ENCODE measurements at places on chromosomes 7 and 10.

- DNase-seq = no peak
Measured at GRCh38 chr10:5036511-5036910, 32.9 kb upstream of the AKR1C2 start.

DNA sequence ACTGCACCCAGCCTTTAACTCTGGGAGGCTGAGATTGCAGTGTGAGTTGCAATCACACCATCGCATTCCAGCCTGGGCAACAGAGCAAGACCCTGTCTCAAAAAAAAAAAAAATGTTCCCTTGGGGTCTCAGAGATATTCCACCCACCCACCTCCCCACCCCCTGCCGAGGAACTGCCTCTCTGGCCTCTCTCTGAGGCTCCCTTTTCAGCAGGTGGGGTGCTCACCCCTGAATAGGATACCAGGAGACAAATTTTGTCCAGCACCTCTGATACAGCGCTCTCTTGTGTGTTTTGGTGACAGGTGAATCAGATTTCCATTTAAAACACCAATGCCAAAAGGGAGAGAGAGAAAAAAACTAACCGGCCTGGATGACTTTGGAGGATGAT, 92.6 kb upstream of the KIF5B start:
- DNase-seq = no peak

DNA sequence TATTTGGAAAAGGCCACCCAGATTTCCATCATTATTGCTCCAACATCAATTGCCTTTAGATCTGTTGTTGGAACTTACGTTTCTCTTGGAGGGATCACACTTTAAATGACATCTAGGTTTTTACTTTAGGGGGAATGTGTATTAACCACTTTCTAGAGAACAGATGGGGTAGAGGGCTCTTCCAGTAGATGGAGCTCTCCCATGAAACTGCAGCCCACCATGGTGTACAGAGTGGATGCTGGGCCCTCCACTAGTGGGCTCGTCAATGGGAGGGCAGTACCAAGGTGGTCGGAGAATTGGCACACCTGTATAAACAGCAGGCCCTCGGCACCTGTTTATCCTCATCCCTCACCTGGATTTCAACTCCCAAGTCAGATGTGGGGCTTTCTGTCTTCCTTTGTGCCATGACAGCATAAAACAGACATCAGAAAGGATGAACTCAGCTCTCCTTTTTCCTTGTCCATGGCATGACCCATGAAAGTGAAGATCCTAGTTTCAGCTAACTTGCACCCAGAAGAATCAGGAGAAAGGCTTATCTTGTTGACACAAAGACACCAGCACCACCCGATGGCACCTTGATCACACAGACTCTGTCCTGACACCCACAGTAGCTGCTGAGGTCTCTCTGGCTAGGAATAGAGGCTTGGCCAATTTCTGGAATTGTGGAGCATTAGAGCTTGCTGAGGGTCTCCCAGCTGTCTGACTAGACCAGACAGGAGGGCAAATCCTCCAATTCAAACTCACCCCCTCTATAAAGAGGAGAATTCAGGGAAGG, 150.5 kb downstream of the CYP26A1 start:
- no peak for DNase-seq

DNA sequence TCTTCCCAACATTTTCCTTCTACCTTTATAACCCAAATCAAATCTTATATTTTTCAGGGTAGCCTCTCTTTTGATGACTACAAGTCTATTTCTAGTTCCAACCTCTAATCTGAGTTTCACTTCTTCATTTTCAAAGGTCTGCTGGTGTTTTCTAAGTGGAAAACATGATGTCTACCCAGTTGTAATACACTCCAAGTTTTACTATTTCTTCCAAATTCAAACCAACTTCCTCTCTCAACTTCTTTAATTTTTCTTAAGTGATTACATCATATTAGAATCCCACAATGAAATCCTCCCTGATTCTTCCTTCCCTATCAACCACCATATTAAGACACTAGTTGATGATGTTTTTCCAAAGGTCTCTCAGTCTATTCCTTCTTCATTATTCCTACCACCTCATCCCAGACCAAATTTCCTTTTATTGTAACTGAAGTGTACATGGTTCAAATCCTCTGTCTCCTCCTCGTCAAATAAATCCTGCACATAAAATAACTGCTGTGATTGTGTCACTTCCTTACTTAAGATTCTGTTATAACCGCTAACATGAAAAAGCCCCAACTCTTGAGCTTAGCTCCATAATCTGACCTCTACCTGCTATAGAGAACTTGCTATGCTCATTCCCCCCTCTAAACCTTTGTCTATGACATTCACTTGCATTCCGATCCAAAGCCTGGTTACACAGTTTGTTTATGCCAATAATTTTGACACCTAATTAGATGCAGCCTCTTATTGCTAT, 12.7 kb downstream of the TAS2R38 start:
- no peak for DNase-seq

- DNase-seq = peak; percentile 39
Measured at GRCh38 chr10:71213127-71213621, 804 bp downstream of the UNC5B start.

GRCh38 chr10:128286762-128287500, 160.7 kb upstream of the MKI67 start:
- DNase-seq = no peak

- no peak for DNase-seq
Measured at GRCh38 chr7:94301024-94301586, 93.6 kb upstream of the COL1A2 start.

GRCh38 chr7:88172842-88173241, 47.0 kb downstream of the SRI start:
- DNase-seq = no peak

- DNase-seq = no peak
Measured at GRCh38 chr7:141700296-141700847, 1.6 kb downstream of the DENND11 start.

DNA sequence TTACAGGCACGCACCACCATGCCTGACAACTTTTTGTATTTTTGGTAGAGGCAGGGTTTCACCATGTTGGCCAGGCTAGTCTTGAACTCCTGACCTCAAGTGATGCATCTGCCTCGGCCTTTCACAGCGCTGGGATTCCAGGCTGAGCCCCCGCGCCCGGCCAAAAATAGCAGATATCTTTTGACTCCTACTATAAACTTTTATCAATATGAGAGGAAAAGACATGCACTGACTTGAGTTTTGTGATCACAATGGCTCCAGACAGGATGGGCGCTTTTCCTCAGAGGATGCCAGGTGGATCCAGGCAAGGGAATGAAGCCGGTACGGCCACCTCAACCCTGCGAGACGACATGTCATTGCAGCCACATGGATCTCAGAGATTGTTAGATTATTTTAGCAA, 123.9 kb downstream of the DNAJB6 start:
- DNase-seq = no peak

DNA sequence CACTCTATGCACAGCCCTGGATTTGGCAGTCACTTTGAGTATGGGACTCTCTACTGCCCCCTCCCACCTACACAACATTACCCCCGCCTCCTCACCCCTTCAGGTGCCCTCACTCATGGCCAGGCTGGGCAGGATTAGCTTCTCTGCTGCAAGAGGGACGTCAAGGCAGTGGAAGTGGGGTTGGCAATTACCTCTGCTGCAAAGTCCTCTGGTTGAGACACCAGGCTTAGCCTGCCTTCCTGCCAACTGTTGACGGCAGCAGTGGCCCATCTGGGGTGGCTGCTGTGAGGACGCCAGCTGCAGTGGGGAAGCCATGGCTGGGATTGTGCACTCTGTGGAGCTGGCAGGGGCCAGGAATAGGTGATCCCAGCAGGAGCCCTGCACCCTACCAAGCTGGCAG, 26.7 kb downstream of the SVIL start:
- no peak for DNase-seq

- no peak for DNase-seq
Measured at GRCh38 chr10:95840121-95840520, 67.7 kb upstream of the CC2D2B start.

DNA sequence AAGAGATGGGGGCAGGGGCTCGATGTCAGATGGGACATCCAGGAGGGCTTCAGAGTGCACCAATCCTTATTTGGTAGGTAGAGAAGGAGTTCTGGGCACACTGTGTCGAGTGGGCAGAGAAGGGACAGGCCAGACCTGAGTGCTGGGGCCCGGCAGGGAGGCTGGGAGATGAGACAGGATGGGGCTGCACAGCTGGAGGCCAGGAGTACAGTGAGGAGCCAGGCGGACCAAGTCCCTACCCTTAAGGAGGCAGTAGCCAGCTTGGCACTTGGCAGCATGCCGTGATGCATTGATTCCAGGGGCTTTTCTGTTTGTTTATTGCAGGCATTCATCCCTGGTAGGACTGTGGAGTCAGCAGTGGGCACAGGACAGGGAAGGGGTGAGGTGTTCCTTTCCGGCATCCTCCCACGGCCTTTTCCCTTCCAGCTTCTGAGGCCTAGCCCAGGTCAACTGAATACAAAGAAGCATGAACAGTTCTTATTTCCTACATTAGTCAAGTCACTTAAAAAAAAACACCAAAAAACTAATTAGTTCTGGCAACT, 168.8 kb upstream of the CDCA7L start:
- DNase-seq = no peak

GRCh38 chr10:129136074-129136473, 331.0 kb upstream of the MGMT start:
- no peak for DNase-seq

- DNase-seq = no peak
Measured at GRCh38 chr7:132402096-132402495, 174.2 kb downstream of the PLXNA4 start.

DNA sequence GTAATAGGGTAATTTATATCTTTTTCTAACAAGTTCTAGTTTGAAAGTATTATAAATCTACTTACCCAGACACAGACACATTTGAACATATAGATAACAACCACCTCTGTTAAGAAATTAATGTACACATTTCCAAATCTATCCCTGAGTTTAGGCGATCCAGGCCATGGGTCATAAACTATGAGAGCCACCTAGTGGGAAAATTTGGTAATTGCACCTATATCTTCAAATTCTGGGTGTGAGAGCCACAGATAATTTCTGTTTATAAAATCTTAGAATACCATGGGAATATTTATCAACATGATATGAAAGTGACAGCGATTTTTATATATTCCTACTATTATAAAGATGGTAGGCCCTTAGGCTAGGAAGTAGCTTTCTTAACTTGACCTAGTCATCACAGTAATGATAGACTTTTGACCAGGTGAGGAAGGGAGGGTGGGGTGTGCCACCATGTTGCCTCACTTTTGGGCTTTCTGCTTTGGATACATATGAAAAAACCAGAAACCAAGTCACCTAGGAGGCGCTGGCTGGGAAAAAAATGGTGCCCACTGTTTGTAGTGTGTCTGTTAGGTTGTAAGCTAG, 8.0 kb upstream of the EPHA1 start:
- peak; percentile 16 for DNase-seq

DNA sequence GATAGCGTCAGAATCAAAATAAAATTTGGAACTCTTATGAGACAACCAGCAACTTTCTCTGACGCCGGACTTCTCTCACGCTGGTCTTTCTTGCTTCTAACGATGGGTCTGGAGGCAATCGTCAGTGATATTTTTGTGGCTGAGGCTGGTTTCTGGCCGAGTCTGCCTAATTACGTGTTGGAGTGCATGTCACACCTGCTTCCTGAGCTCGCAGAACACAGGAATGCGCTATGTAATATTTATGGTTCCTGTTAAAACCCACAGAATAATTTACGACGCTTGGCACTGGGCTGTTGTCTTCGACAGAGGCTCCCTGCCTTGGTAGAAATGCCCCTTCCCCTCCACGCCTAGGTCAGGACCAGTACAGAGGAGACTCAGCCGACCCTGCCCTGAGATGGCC, 64.9 kb downstream of the NPTX2 start:
- no peak for DNase-seq

- DNase-seq = no peak
Measured at GRCh38 chr7:137743021-137743420, 103.8 kb downstream of the DGKI start.

GRCh38 chr10:59433720-59434428, 71.5 kb upstream of the FAM13C start:
- DNase-seq = no peak

DNA sequence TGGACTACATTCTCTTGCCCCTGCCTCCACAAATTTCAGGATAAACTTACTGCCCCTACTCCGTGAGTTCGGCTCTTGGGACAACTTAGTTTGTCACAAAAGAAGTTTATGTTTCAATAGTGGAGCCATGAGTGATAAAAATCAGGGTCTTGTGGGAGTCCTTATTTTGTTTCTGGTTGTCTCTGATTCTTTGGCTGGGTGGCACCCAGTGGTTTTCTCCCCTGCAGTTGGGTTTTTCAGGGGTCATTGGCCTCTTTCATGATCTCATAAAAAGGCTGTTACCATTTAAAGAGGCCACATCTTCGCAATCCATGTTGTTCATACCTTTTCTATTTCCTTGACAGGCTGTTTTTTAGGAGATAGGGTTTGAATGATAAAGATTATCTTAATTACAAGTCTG, 5.5 kb downstream of the TET1 start:
- DNase-seq = no peak

- DNase-seq = no peak
Measured at GRCh38 chr10:35447693-35448407, 111.5 kb downstream of the CCNY start.

DNA sequence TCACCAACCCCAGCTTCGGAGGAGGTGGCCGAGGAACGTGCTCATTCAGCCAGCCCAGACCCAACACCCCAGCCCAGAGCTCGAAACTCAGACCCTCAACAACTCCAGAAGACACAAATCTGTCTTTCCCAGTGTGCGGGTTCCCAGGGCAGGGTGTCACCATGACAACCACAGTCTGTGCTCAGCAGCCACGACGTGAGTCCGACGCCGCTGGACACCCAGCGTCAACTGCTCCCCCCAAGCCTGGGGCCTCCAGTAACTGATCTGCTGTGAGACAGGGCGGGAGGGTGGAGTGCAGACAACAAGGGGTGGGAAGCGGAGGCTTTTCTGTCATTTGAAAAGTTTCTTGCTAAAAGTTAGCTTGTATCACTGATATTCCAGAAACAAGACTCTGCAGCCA, 167.2 kb downstream of the MAD1L1 start:
- no peak for DNase-seq

DNA sequence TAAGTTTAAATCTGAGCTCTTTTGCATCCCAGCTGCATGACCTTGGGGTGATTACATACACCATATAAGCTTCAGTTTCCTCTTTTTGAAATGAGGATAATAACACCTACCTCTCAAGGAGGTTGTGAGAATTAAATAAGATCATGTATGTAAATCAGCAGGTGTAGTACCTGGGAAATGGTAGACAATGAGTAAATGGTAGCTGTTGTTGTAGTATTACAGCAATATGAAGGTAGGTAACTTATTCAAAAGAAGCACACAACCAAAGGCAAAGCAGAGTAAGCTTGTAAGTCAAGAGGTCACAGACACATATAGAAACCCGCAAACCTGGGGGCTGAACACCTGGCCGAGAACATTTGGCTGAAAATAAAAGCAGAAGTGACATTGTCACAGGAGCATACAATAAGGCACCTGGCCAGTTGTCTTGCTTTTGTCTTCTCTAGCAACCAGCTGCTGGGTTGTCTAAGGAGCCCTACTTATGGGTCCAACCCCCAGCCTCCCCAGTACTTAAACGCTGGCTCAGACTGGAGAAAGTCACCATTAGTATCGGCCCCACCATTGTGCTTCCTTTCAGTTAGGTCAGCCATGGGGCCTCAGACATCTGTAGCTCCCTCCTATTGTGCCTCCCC, 203.6 kb upstream of the MKLN1 start:
- no peak for DNase-seq

GRCh38 chr10:96820765-96821164, 11.3 kb upstream of the LCOR start:
- DNase-seq = no peak
